ENCODE measurements at places on chromosomes 12 and 14. TPM values are rescaled to one million over a fixed set of nuclear protein-coding genes. Genes with fewer than 3 reads are reported as not detected.

Gene EXOC5
- total RNA-seq = 28.9 TPM

Gene GPRC5D
- not detected for total RNA-seq

Gene TAMALIN
- total RNA-seq = 16.6 TPM

Gene PFKM
- 51.6 TPM for total RNA-seq

Gene SCN8A
- total RNA-seq = not detected

Gene CLEC2B
- 24.3 TPM for total RNA-seq

Gene NRL
- total RNA-seq = 0.75 TPM

Gene TRPV4
- total RNA-seq = 2.6 TPM

Gene SLC25A47
- not detected for total RNA-seq

Gene CLEC4E
- total RNA-seq = not detected

Gene BDKRB2
- 6.7 TPM for total RNA-seq

Gene TOX4
- 40.9 TPM for total RNA-seq

Gene SERPINA6
- 3.5 TPM for total RNA-seq

Gene TMEM119
- 21.3 TPM for total RNA-seq

Gene ISCA2
- total RNA-seq = 9.1 TPM

Gene TAS2R50
- total RNA-seq = 2.1 TPM

Gene DLGAP5
- total RNA-seq = 2.6 TPM

Gene ITGB7
- total RNA-seq = not detected

Gene RHEBL1
- not detected for total RNA-seq

Gene CD163L1
- total RNA-seq = not detected

Gene MGP
- 5,324 TPM for total RNA-seq

Gene SCARB1
- 10.7 TPM for total RNA-seq

Gene ESR2
- total RNA-seq = not detected

Gene GPR84
- total RNA-seq = not detected

Gene NR4A1
- 4.4 TPM for total RNA-seq

Gene CCDC184
- 0.19 TPM for total RNA-seq

Gene CSRNP2
- 17.7 TPM for total RNA-seq

Gene CLEC4C
- not detected for total RNA-seq

Gene SYCP3
- total RNA-seq = not detected

Gene RBP5
- total RNA-seq = not detected

Gene FKBP4
- total RNA-seq = 19.0 TPM

Gene PRH2
- total RNA-seq = not detected

Gene TAS2R7
- not detected for total RNA-seq

Gene RASSF3
- total RNA-seq = 5.9 TPM

Gene KRT3
- not detected for total RNA-seq

Gene OASL
- 0.37 TPM for total RNA-seq
